ENCODE measurements at places on chromosomes 12 and 14.

DNA sequence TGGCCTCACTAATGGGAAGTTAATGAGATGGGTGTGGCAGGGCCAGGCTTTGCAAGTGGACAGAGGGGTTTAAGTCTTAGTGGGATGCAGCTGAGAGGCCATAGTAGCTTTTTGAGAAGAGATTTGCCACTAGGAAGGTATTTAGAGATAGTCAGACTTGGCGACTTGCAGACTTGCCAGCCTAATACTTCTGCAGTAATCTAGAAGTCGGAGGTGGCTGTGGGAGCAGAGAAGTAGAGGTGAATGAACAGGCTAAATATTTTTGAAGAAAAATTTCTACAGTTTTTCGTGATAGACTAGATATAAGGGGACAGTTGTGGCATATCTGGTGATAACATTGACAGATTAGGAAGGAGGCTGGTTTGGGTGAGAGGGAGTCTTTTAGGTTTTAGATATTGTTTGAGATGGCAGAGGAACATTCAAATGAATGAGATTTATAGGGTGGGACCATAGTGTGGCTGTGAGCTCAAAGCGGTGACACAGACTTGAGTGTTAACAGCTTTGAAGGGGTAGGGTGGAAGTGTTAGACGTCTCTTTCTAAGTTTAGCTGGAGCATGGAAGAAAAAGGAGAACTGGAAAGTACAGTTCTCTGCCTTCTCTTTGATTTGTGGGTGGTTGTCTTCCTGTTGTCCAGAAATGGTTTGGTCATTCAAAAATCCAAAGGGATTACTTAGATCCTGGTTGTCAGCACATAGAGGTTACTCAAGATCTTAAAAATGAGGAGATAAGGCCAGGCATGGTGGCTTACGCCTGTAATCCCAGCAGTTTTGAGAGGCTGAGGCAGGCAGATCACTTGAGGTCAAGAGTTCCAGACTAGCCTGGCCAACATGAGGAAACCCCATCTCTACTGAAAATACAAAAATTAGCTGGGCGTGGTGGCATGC, 44.9 kb downstream of the MAPKAPK5 start:
- no peak for DNase-seq

GRCh38 chr14:55152052-55152753, 23.2 kb downstream of the LGALS3 start:
- no peak for DNase-seq

GRCh38 chr12:89752341-89752740, 43.7 kb upstream of the ATP2B1 start:
- DNase-seq = no peak

- no peak for DNase-seq
Measured at GRCh38 chr14:51487848-51488247, 163.9 kb upstream of the FRMD6 start.

- no peak for DNase-seq
Measured at GRCh38 chr14:87892763-87893162, 100.2 kb downstream of the GALC start.

- no peak for DNase-seq
Measured at GRCh38 chr12:46386877-46387629, 14.5 kb upstream of the SLC38A2 start.

- DNase-seq = no peak
Measured at GRCh38 chr14:94343238-94344005, 20.3 kb upstream of the SERPINA6 start.

DNA sequence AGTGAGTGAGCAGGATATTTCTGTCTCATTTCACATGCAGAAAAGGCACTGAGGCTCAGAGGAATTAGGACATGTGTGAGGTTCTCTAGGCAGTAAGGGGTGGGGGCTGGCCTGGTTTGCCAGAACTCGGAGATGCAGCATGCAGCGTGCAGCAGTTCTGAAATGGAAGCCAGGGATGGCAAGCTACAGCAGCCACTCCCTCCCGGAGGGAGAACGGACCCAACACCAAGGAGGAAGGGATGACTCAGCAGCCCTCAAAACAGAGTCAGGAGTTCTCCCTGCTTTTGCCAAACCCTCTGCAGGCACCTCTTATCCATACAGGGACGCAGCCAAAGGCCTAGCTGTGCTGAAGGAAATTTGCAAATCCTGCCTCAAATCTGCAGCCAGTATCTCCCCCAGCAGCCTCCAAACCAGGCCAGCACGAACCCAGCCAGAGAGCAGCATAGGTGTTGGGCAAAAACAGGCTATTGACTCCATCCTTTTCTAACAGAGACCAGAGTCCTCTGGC, 10.3 kb upstream of the SERPINA3 start:
- no peak for DNase-seq

- DNase-seq = no peak
Measured at GRCh38 chr12:38921025-38921677, 15.8 kb upstream of the CPNE8 start.

GRCh38 chr12:8722286-8722800, 24.6 kb downstream of the RIMKLB start:
- no peak for DNase-seq

DNA sequence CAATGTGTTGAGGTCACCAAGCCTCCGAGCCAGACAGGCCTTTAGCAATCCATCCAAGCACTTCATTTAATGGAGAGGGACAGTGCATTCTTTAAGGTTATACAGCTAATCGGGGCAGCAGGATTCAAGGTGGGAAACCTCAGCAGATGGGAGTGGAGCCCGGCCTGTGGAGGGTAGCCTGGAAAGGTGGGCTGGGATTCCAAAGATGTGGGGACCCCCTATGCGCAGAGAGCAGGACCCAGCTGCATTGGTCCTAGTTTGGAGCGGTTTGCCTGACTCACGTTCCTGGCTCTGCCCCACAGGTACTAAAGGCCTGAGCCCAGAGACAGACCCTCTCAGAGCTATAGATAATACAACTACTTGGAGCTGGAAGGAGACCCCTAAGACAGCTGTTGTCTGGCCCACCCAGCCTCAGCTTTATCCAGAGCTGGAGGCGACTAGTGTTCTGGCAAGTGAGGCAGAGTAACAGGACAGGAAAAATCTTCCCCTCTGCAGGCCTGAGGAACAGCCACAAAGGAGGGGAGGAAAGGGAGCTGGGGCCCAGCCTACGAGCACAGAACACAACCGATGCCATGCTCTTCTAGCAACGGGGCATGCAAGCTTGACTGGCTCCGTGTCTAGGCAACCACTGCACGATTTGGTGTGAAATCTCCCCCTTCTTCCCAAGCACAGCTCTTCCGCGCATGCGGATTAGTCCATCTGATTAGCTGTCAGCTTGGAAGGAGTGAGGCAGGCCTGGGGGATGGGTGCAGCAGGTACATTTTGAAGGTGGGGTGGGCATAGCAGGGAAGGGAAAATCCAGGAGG, 1.1 kb upstream of the MYH7 start:
- DNase-seq = no peak

DNA sequence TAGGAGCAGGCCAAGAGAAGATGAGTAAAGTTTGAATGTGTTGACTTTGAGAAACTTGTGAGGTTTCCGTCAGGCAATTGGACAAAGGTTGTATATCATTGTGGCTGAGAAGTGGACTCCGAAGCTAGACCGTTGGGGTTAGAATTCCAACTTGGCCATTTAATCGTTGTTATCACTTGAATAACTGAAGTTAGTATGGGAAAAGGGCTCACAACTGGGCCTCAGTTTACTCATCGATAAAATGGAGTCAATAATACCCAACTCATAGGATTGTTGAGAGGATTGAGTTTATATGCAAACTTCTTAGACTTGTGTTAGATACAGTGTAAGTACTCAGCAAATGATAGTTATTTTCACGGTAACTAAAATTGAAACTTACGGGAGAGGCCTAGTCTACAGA, 846 bp downstream of the SLIRP start:
- no peak for DNase-seq

GRCh38 chr12:64624035-64624434, 13.7 kb downstream of the RASSF3 start:
- no peak for DNase-seq

All from CD8-positive, alpha-beta T cell (primary cell).